Fibroblast of mammary gland (primary cell): ENCODE measurements at places on chromosomes 7 and 10.

DNA sequence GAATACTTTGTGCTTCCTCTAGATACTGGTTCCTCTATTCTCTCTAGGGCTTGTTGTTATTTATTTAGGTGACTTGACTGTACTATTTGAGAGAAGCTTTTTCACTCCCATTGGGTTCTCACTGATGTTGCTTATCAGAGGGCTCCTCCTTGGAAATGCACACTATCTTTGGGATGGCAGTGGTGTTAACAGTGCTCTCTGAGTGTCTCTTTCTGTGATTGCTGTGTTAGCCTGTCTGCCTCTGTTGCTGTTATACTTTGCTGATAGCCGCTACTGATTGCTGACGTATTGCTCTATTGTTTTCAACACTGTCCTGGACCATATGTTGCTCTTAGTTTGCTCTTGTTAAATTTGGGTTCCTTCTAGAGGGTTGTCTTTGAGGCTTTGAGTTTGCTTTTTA lies 34.7 kb downstream of the ZNF33A start:
- no peak for DNase-seq

DNA sequence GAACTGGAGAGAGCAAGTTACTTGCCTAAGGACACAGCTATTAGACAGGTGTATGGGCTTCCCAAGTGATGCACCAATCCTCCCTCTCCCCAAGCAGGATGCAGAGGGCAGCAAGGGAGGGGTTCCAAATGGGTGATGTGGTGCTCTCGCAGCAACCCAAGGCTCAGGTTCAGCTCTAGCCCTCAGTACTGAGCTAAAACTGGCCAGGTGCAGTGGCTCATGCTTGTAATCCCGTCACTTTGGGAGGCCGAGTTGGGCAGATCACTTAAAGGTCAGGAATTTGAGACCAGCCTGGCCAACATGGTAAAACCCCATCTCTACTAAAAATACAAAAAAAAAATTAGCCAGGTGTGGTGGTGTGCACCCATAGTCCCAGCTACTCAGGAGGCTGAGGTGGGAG lies 40.7 kb downstream of the GPRIN2 start:
- no peak for DNase-seq

GRCh38 chr7:117164620-117165019 lies 158.2 kb downstream of the WNT2 start:
- DNase-seq: peak; percentile 93

GRCh38 chr7:17362439-17363105 lies 64.1 kb downstream of the AHR start:
- DNase-seq: peak; percentile 30

DNA sequence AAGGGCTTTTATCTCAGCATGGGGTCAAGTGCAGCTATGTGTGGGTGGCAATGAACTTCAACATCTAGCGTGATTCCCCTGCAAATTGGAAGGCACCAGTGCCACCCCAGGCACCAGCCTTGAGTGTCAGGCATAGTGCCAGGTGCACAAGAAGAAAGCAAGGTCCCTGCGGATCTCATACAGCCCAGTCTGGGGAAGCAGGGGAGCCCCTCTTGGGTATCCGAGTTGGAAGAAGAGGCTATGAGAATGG lies 269.0 kb downstream of the RPS24 start:
- no peak for DNase-seq

GRCh38 chr10:83539528-83540308 lies 599.6 kb upstream of the GHITM start:
- peak; percentile 18 for DNase-seq
